ENCODE measurements at places on chromosomes 13 and 19.

- DNase-seq = no peak
Observed at GRCh38 chr19:3768015-3768747, 3.8 kb downstream of the RAX2 start.

- no peak for DNase-seq
Observed at GRCh38 chr13:33256148-33256840, 29.3 kb downstream of the STARD13 start.

DNA sequence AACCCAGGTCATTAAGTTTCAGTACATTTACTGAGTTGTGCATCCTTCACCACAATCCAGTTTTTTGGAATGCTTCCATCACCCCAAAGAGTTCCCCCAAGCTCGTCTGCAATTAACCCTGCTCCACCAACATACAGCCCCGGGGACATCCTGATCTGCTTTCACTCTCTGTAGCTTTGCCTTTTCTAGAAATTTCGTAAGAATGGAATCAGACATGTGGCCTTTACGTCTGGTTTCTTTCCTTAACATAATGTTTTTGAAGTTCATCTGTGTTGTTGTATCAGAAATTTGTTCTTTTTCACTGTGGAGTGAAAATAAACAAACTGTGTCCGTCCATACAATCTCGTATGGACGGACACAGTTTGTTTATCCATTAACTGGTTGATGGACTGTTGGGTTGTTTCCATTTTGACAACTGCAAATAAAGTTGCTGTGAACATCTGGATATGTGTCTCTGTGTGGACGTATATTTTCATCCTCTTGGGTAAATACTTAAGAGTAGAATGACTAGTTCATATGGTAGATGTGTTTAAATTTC lies 2.9 kb downstream of the KLHL26 start:
- no peak for DNase-seq

- no peak for DNase-seq
Observed at GRCh38 chr13:25169951-25170553, 2.0 kb downstream of the AMER2 start.

DNA sequence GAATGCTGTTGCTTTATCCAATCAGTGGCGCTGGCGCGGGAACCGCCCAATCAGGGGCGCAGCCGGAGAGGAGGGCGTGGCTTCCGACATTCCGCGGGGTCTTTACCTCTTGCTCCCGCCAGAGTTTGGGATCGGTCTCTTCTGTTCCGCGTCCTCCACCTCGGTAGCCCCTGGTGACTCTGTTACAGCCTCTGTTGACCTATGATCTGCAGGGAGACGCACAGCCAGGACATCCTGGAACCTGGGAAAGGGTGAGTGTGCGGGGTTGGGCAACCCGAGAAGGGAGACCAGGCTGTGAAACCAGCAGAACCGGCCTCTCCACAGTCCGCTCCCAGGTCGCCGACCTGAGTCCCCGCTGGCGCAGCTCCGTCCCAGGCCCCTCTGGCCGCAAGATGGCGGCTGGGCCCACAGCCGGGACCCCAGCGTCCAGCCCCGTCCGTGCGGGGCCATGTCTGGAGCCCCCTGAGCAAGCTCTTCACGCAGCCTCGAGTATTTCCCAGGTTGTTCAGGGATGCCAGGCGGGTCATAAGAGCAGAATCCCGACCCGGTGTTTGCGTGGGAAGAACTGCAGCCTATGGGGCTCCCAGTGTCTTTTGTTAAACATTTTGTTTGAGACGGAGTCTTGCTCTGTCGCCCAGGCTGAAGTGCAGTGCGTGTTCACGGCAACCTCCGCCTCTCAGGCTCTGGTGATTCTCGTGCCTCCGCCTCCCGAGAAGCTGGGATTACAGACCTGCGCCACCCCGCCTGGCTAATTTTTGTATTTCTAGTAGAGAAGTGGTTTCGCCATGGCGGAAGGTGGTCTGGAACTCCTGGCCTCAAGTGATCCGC lies 4.4 kb upstream of the ZNF681 start:
- no peak for DNase-seq

- no peak for DNase-seq
Observed at GRCh38 chr13:45603338-45603737, 12.2 kb downstream of the ERICH6B start.

GRCh38 chr19:10018263-10018662 lies 5.0 kb downstream of the RDH8 start:
- no peak for DNase-seq

- no peak for DNase-seq
Observed at GRCh38 chr19:34336781-34337271, 28.2 kb upstream of the GPI start.

DNA sequence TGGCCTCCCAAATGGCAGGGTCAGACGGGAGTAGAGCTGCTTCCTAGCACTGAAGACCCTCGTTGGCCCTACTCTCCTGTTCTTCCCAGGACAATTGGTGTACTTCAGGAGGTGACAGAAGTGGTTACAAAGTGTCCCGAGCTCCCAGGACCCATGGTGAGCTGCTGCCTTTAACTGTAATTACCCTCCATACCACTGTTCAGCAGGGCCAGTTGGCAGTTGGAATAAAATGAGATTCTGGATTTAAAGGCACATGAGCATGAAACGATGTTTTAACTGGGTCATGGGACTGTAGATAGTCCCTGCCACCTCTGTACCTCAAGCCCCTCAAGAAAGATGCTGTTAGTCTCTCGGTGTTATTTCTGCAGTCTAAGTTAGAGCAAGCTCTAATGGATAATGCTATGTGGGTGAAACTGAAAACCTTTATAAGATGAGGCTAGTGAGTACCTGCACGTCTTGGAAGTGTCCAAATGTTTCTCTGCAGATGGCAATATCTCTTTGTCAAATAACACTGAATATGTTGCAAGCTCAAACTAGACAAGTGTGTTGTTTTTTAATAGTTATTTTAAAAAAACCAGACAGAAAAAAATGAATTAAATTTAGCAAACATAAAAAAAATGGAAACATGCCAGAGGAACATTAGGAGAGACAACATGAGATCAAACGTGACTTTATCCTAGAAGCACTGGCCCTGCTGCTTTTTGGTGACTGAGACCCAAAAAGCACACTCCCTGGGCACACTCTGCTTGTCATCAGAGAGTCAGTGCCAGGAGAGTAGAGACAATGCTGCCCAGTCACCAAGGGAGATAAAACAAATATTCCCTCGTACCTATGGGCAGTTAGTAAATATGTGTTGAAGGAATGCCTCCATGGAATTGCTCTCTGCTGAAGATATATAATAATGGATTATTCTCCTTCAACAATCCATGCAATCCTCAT lies 266.3 kb downstream of the LMO7 start:
- no peak for DNase-seq

GRCh38 chr19:52941941-52942385 lies 18.7 kb upstream of the ZNF888 start:
- DNase-seq = no peak

DNA sequence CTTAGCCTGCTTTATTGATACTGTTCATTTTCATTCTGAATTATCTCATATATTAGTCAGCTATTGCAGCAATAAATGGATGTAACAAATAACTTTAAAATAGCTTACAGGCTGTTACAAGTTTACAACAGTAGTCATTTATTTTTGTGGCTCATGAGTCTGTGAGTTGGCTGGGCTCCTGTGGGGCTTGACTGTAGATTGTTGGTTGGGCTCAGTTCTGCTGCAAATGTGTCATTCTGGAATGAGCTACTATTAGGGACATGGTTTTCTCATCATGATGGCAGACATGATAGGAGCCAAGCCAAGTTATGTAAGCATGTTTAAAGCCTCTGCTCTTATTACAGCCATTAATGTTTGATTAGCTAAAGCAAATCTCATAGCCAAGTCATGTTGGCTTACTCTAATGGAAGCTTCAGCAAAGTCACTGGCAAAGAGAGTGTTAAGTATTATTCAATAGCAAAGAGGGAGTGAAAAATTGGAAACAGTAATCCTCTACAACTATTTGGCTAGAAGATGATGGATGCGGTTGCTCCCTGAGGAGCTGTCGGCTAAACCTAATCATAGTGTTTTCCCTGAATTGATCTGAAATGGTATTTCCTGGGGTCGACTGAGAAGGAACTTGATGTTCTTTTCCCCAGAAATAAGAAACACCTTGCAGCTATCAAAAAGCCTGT lies 391.3 kb downstream of the TDRD3 start:
- DNase-seq = no peak

GRCh38 chr19:4388337-4389063 lies 11.8 kb downstream of the SH3GL1 start:
- no peak for DNase-seq

GRCh38 chr13:70080012-70080411 lies 27.6 kb upstream of the ATXN8OS start:
- DNase-seq = no peak

GRCh38 chr19:23310729-23311211 lies 60.6 kb upstream of the ZNF724 start:
- DNase-seq = no peak

DNA sequence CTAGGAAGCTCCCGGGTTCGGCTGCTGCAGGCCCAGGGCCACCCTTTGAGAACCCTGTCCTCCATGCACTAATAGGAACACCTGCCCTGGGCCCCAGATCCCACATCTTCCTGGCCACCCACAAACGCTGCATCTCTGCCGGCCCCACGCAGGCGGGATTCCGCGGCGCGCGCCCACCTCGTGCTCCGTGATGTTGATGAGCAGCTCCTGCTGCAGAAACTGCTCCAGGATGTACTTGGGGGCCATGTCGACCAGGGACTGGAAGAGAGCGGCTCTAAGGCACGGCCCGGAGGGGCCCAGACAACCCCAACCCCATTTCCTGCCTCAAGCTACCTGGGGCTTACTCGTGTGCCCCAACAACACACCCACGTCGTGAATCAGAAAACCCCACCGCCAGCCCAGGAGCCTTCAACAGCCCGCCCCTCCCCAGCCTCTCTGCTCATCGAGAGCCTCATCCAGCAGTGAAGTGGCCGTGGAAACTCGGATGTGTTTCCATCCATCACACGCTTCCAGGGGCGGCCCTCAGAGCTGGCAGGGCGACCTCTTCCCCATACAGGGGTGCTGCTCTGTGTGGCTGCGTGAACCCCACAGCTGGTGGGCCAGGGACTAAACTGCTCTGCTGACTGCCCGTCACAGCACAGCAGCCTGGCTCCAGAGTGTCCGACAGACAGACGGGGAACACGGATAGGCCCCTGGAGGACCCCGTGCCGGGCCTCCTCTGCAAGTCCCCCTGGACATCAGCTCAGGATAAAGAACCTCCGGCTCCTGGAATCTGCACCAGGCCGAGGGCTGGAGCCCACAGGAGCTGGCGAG lies 4.2 kb downstream of the POLR2E start:
- DNase-seq = no peak

DNA sequence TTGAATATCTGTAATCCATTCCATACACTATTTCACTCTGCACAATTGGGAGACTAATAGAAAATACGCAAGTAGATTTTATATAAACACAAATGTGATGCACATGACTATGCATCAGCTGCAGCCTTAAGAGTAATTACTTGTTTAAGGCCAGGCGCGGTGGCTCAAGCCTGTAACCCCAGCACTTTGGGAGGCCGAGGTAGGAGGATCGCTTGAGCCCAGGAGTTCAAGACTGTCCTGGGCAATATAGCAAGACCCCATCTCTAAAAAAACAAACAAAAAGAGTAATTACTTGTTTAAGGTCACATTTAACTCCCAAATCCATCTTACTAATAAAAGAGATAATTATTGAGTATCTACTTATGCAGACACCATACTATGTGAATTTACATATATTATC lies 18.0 kb downstream of the IPO5 start:
- no peak for DNase-seq

- no peak for DNase-seq
Observed at GRCh38 chr19:10892256-10892655, 20.9 kb downstream of the CARM1 start.

GRCh38 chr19:33408538-33409434 lies 35.3 kb downstream of the CEBPG start:
- DNase-seq = no peak

DNA sequence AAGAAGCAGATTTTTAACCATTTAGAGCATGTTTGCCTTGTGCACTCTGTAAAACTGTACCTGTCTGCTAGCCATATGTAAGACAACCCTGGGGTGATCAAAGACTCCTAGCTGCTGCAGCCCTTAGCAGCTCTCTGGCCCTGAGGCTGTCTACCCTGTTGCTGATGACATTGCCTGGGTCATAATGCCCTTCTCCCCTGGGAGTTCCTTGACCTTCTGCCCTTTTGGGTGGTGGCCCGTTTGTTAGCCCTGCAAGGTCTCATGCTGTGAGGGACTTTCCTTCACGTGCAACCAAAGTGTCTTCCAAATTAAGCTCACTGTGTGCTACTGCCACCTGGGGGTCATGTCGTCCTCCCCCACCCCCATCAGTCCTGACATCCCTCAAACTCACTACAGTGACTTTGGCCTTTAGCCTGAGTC lies 7.4 kb downstream of the GPC6 start:
- DNase-seq = no peak

GRCh38 chr13:80873589-80873988 lies 532.7 kb upstream of the SPRY2 start:
- DNase-seq = no peak

DNA sequence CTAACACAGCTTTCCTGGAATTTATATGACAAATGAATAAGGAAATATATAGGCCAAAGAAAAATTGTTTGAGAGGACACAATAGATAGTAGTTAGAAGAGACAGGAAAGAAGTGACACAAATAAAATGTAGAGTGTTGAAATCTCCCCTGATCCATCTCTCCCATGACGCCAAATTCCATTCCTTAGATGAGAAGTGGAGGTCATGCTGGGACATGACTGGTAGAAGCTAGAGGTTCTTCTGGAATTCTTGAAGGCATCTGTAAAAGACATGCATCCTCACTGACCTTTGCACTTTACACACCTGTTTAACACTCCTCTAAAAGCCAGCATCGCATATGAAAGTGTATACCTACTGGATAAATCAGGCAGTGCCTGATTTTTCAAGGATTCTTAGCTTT lies 67.8 kb downstream of the DGKH start:
- no peak for DNase-seq

DNA sequence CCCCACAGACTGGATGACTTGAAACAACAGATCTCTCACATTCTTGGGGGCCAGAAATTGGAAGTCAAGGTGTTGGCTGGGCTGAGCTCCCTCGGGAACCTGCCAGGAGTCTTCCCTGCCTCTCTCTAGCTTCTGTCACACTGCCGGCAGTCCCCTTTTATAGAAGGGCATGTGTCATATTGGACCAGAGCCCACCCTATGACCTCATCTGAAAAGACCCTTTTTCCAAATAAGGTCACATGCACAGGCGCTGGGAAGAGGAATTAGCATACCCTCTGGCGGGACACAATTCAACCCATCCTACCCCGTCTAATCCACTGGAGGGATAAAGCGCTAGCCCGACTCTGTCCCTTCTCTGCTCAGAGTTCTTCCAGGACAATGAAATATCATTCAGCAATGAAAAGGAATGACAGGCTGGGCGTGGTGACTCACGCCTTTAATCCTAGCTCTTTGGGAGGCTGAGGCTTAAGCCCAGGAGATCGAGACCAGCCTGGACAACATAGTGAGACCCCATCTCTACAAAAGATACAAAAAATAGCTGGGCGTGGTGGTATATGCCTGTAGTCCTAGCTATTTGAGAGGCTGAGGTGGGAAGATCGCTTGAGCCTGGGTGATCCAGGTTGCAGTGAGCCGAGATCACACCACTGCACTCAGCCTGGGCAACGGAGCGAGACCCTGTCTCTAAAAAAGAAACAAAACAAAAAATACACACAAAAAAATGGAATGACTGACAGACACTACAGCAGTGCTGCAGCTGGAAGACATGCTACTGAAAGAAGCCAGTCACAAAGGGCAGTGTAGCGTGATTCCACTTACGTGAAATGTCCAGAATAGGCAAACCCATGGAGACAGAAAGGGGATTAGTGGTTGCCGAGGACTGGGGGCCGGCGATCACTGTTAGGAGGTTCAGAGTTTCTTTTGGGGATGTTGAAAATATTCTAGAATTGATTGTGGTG lies 28.5 kb downstream of the MEIS3 start:
- no peak for DNase-seq

All from AG09319 (cell line).